ENCODE measurements at places on chromosomes 1 and 21.

DNA sequence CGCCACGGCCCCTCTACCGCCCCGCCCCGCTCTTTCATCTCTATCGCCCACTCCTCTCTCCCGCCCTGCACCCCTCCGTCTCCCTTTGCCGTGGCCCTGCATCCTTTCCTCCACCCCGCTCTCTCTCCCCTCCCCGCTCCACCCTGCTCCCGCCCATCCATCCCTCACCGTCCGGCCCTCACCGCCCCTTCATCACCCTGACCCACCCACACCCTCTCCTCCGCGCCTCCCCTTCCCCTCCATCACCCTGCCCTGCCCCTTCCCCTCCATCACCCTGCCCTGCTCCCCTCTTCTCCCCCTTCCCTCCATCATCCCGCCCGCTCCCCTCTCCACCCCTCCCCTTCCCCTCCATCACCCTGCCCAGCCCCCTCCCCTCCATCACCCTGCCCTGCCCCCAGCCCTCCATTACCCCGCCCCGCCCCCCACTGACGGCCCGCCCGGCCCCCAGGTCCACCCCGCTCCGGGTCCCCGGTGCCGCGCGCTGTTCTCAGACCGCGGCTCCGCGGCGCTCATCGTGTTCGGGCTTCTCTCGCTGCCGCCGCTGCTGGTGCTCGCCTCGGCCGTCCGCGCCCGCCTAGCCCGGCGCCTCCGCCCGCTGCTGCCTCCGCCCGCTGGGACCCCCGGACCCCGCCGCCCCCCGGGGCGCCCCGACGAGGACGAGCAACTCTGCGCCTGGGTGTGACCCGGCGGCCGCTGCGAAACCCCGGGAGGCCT lies 6.2 kb upstream of the ANKRD65 start:
- peak; percentile 17 for DNase-seq

GRCh38 chr1:63381741-63382140 lies 14.3 kb downstream of the ALG6 start:
- no peak for DNase-seq

DNA sequence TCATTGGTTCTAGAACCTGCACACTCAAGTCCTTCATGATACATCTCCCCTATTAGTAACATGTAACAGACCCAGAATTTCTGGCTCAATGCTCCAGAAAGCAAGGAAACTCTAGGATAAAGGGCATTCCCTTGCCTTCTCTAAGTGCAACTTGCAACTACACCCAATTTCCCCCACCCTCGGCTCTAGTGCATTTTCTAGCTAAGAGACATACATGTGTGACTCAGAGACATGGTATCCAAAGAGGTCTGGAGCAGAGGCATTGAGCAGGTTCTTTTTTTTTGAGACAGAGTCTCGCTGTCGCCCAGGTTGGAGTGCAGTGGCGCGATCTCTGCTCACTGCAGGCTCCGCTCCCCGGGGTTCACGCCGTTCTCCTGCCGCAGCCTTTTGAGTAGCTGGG lies 132.9 kb downstream of the ZC3H11B start:
- no peak for DNase-seq

DNA sequence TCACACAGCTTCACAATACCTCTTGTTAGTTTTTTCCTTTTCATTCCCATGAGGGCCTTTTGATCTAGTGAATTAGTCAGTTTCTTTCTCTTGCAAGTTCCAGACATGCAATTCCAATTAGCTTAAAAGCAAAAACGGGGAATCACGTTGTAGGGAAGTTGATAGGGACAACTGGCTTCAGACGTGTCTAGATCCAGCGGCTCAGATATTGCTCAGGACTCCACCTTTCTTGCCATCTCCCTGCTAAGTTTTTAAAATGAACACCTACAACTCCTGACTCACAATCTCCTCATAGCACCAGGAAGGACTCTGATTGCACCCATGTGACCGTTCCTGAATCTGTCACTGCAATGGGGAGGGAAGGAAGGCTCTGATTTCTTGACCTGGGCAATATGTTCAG lies 63.8 kb upstream of the ARHGAP29 start:
- no peak for DNase-seq

- peak; percentile 66 for DNase-seq
Measured at GRCh38 chr1:167491586-167492461, 26.5 kb downstream of the CD247 start.

GRCh38 chr21:28548291-28548690 lies 444.4 kb downstream of the LTN1 start:
- DNase-seq = no peak

GRCh38 chr1:43982241-43982640 lies 3.2 kb downstream of the B4GALT2 start:
- no peak for DNase-seq

DNA sequence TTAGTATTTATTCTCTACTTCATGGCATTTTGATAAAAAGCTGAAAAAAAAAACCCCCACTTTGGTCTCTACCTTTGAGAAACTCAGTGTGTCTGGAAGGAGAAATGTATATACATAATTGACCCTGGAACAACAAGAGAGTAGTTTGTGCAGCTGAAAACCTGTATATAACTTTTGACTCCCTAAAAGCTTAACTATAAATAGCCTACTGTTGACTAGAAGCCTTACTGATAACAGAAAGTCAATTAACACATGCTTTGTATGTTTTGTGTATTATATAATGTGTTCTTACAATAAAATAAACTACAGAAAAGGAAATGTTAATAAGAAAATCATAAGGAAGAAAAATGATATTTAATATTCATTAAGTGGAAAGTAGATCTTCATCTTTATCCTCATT lies 88.0 kb downstream of the NEK7 start:
- DNase-seq = no peak

DNA sequence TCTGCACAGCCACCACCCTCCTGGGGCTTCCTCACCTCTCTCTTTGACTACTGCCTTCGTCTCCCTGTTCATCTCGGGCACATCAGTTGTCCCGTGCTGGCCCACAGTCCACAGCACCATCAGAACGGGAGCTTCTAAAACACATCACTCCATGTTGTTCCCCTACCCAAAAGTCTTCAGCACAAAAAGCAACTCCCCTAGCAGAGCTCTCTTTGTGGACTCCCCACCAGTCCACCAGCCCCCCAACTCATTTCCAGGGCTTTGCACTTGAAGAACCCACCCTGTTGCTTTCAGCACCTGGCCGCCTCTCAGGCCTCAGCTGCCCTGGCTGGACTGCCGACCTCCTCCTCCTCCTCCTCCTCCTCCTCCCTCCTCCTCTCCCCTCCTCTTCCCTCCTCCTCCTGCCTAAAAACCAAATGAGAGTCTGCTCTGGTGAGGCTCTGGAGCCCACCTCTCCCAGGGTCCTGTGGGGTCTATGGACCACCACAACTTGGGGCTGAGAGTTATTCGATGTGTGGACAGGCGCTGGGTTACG lies 251.2 kb upstream of the VAMP3 start:
- DNase-seq = no peak

DNA sequence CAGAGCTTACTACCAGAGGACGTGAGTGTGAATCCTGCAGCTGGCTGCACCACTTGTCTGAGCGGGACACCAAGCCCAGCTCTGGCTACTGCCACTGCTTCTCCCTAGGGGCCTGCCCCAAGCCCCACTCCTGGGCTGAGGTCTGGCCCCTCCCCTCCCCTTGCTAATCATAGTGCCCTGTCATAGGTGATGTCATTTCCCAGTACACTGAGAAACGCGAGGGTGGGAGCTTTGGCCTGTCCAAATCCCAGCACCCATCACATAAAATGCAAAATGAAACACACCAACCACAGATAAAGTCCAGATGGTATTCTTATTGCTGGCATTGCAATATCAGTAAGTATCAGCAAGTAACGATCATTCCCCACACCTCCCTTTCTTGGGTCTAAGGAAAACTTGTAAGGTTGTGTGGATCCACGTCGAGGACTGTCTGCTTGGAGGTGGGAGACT lies 77.7 kb downstream of the TOMM20 start:
- DNase-seq = peak; percentile 56

DNA sequence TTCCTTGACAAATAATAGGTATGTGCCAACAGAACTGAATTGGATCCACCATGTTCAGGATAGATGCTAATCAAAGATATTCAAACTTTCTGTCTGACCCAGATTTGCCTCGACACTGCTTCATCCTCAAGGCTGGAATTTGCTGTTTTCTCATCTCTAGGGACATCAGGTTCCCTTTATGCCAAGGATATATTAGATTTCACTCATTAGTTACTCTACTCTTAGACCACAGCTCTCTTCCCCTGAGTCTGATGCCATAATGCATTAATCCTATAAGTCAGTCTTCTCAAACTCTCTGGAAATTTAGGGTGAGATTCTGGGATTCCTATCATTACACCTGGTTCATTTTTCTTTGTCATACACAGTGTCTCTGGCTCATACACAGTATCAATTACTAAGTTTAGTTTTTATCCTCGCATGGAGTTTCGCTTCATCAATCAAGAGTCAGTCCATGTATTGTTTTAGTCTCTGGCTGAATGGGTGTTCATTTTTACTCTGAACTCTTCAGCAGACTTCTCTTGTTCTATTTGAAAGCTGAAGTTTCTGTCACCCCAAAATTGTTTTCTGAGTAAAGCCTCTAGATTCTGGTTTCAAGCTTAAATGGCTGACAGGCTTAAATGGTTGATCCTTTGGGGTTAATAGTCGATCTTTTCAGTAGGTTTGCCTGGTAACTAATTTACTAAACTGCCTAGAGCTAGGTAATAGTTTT lies 9.3 kb upstream of the DCAF6 start:
- no peak for DNase-seq

DNA sequence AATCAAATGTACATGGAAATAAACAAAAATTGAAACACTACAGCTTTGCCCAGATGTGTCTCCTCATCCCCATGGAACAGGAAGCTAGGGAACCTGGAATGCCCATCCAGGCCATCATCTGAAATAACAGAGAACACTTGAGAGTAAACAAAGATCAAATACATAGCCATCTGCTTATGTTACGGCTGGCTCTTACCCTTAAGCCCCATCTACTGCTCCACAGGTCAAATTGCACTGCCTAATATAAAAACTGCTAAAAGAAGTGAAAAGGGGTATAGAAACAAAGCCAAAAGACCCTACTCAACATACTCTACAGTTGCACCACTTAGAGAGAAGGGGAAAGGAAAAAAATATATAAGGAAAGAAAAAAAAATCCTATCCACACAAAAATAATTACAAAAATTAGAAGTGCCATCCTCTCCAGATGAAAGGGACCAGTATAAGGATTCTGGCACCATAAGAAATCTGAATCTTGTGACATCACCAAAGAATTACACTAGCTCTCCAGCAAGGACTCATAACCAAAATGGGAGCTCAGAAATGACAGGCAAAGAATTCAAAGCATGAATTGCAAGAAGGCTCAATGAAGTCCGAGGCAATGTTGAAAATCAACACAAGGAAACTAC lies 26.9 kb downstream of the OR6Y1 start:
- no peak for DNase-seq

GRCh38 chr1:154595621-154596020 lies 12.4 kb downstream of the ADAR start:
- DNase-seq = no peak

- no peak for DNase-seq
Measured at GRCh38 chr1:91345395-91346005, 59.1 kb downstream of the HFM1 start.

GRCh38 chr1:234479310-234479559 lies 256 bp upstream of the TARBP1 start:
- no peak for DNase-seq

GRCh38 chr21:46077674-46078101 lies 20.2 kb upstream of the COL6A2 start:
- no peak for DNase-seq

GRCh38 chr1:241396747-241397681 lies 40.0 kb upstream of the RGS7 start:
- DNase-seq = no peak

GRCh38 chr1:19182223-19182622 lies 27.8 kb downstream of the UBR4 start:
- DNase-seq = no peak

DNA sequence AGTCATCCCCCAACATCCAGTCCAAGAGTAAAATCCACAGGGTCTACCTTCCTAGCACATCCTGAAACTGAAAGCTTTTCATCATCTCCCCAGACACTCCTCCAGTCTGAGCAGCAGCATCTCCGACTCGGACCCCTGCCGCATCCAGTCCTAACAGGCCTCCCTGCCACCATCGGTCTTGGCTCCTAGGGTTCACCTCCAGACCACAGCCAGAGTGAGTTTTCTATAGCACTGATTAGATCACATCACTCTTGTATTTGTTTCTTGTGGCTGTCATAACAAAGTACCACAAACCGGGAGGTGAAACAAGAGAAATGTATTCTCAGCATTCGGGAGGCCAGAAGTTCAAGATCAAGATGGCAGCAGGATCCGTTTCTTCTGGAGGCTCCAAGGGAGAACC lies 187.8 kb downstream of the TOMM20 start:
- DNase-seq = no peak

- no peak for DNase-seq
Measured at GRCh38 chr1:75130865-75131564, 3.2 kb upstream of the LHX8 start.

DNA sequence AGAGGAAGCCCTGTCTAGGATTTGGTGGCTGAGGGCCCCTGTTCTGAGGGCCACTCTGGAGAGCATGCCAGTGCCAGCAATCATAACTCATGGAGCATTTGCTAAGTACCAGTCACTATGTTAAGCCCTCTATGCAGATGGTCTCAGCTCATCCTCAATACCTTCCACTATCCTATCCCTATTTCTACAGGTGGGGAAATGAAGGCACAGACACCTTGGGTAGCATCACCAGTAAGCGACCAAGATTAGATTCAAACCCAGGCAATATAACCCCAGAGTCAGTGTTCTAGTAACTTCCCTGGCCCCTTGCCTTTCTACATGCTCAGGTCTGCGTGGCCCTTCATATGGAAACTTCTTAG lies 7.9 kb upstream of the NBPF1 start:
- no peak for DNase-seq

DNA sequence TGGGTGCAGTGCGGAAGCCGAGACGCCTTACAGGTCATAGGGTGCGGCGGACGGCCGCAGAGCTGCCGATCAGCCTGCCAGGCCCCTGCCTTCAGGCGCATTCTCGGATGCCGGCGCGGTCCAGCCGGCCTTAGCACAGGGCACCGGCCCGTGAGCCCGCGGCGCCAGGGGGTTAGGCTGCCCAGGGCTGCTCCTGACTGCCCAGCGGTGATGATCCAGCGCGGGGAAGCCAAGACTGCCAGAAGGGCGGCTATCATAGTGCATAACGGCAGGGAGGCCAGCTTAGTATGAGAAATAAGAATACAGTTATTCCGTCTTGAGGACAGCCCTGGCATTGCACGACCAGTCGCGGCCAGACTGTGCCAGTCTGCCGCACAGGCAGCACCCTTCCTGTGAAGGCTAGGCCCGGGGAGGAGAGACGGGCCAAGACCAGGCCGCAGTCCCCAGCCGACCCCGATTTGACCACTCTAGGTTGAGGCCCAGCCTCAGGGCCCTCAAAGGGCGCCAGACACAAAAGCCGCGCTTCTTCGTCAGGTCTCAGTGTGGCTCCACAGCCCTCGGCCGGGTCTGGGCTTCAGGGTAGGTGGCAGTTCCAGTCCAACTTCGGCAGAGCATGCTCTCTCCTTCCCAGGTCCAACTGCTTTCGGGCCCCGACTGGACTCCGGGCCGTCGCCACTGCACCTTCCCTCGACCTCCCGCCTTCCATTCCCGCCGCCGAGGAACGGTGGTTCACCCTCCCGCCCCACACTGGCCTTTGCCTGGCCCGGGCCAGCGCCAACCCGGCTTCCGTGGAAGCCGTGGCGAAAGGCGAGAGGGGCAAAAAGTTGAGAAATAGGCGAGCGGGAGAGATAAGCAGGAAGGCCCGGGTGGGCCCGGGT lies 829 bp downstream of the ALX3 start:
- DNase-seq = no peak

GRCh38 chr1:233016798-233017197 lies 66.4 kb downstream of the NTPCR start:
- DNase-seq = no peak

All from activated CD4-positive, alpha-beta T cell treated with anti-CD3 and anti-CD28 coated beads for 48 hours (primary cell).